ENCODE measurements at places on chromosomes 2 and 18.
A peak's percentile ranks its signal among the peaks of the same experiment; 100 is the strongest.

DNA sequence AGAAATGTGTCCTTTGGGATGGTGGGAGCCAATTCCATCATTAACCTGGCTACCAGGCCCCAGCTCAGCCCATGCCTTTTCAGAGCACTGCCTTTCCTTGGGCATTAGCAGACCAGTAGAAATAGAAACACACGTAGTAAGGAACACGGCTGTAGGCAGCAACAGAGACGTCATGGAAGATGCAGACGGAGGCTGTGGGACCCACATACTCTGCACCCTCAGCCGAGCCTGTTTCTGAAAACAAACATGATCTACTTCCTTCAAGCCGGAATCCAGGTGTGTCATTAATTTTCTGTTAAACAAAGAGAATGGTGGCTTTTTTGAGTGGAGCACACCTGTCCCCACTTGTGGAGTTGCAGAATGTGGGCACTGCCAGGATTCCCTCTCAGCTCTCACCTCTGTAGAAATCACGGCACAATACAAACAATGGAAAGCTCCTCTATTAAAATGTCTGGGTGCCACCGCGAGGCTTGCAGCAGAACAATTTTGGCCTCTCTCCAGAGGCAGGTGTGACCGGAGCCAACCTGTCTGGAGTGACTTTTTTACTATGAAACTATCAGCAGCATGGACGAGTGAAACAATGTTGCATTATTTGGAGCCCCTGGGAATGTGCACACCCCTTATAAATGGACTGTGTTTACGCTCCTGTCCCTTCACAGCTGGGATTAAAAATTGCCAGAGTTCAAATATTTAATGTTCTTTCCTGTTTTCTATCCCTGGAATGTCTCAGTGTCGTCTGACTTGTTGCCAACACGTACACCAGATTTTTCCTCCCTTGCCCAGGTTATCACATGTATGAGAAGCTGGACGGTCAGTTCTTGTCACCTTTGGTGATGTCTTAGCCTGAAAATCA lies 31.7 kb downstream of the SPP2 start:
- DNase-seq, result no peak

DNA sequence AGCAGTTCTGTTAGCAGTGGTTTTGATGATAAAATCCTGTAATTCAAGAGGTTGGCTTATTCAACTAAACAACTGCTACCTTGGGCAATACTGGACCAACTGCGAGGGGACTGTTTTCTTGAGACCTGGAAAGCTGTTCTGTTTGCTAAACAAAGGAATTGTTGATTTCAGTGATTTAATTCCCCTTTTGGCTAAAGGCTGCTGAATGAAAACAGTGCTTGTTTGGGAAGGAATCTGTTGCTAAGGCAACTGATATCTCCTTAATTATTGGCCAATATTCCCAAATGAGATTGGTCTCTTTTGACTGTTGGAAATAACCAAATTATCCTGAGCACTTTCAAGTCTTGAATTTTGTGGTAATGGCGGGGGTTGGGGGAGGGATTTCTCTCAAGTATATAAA lies 136.8 kb downstream of the CAMKMT start:
- no peak for DNase-seq

GRCh38 chr2:134278553-134278952 lies 24.7 kb downstream of the MGAT5 start:
- DNase-seq, result no peak

GRCh38 chr2:141455211-141455826 lies 675.5 kb downstream of the LRP1B start:
- DNase-seq, result peak; percentile 19

DNA sequence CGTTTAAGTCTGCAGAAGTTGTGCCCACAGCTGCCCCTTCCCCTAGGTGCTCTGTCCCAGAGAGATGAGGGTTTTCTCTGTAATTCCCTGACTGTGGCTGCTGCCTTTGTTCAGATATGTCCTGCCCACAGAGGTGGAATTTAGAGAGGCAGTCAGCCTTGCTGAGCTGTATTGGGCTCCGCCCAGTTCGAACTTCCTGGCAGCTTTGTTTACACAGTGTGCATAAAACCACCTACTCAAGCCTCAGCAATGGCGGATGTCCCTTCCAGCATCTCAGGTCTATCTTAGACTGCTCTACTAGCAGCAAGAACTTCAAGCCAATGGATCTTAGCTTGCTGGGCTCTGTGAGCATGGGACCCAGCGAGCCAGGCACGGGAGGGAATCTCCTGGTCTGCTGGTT lies 48.1 kb downstream of the LHCGR start:
- no peak for DNase-seq

DNA sequence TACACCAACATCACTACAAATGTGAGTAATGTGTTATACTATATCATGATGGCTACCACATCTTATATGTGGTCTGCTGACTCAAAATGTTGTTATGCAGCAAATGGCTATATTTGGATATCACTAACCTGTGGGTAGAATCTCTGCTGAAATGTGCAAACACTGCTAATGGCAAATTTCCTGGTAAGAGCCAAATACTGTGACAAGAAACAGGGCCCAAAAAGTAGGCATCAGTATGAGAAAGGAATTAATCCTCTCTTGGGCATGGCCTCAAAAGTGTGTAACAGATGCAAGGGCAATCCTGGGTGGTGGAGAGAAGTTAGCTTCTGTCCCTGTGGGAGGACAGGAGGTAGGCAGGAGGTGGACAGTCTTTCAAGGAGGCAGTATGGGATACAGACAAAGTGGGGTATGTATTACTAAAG lies 13.3 kb downstream of the ATF2 start:
- DNase-seq, result no peak

- no peak for DNase-seq
Observed at GRCh38 chr2:140502951-140503630, 1627.7 kb downstream of the LRP1B start.

DNA sequence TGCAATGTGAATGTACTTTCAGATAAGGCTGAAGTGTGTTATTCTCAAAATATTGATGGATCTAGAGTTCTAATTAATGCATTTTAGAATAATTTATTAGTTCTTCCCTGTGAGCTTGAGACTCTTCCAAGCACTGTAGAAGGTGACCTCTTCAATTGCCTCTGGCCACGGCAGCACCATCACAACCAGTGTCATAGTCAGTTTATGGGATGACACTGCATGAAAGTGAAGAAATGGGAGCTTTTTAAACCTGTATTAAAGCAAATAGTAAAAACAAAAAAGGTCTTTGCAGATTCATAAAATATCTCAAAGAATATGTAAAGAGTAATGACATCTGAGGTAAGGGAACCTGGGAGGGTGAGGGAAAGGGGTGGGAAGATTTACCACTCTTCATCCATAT lies 52.0 kb downstream of the OXER1 start:
- DNase-seq, result no peak

- DNase-seq, result no peak
Observed at GRCh38 chr2:104290566-104290891, 563.4 kb upstream of the POU3F3 start.

- DNase-seq, result no peak
Observed at GRCh38 chr2:63440612-63441011, 147.7 kb downstream of the WDPCP start.

GRCh38 chr18:13412017-13412416 lies 193.5 kb downstream of the LDLRAD4 start:
- no peak for DNase-seq

- no peak for DNase-seq
Observed at GRCh38 chr2:231928901-231929725, 2.9 kb upstream of the NPPC start.

DNA sequence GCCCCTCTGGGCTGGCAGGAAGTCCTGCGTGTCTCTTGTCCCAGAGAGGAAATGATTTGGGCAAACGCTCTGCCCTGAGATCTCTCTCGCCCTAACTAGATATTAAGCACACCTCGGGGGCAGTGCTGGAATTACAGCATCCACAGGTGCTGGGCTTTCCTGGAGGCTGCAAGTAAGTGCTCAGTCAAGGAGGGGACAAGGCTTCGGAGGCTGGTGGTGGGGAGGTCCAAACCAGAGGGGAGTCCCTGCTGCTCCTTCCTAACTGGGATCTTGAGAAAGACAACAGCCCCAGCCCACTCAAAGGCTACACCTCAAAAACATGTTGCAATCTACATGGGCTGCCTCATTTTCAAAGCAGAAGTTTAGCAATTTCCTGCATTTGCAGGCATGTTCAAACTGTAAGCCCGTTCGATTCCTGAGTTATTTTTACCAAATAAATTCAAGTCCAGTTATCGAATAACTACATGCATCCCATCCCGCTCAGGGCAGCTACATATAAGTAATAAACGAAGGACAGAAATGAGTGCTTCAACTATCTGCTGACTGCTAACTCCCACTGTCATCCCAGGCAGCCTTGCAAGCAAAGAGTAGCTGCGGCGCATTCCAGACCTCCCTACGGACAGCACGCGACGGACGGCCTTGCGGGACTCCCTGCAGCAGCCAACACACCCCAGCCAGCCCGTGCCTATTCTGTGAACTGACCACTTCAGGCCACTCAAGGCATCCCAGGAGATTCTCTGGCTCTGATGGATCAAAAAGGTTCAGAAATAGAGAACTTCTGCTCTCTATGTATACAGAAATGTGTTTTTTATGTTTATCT lies 27.5 kb downstream of the ZNF516 start:
- no peak for DNase-seq

GRCh38 chr2:224520064-224520463 lies 65.1 kb downstream of the CUL3 start:
- DNase-seq, result no peak

GRCh38 chr2:166332106-166332505 lies 43.6 kb downstream of the SCN9A start:
- no peak for DNase-seq

GRCh38 chr2:88545118-88545517 lies 82.1 kb downstream of the EIF2AK3 start:
- DNase-seq, result peak; percentile 68

DNA sequence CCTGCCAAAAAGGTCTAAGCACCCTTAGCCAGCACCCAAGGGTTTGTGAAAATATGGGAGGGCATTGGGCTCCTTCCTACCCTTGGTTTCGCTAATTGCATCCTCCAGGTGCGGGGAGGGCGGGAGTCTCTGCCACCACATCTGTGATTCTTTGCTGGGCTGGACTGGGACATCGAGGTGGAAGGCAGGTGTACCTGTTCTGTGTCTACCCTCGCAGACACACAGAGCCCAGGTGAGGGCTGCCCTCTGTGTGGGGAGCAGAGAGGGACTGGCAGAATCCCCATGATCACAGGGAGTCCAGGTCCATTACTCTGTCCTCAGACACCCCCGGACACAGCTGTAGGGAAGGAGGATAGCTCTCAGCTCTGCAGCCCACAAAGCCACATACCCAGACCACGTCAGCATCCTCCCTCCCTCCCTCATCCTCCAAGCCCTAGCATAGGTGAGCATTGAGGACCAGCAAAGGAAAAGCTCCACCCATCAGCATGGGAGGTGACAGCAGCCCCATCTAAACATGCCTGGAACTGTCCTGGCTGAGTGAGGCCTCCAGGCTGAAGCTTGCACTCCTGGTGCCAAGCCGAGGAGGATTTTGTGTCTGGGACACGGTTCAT lies 49.8 kb downstream of the PLB1 start:
- no peak for DNase-seq

GRCh38 chr2:33492399-33493134 lies 16.1 kb downstream of the RASGRP3 start:
- no peak for DNase-seq

DNA sequence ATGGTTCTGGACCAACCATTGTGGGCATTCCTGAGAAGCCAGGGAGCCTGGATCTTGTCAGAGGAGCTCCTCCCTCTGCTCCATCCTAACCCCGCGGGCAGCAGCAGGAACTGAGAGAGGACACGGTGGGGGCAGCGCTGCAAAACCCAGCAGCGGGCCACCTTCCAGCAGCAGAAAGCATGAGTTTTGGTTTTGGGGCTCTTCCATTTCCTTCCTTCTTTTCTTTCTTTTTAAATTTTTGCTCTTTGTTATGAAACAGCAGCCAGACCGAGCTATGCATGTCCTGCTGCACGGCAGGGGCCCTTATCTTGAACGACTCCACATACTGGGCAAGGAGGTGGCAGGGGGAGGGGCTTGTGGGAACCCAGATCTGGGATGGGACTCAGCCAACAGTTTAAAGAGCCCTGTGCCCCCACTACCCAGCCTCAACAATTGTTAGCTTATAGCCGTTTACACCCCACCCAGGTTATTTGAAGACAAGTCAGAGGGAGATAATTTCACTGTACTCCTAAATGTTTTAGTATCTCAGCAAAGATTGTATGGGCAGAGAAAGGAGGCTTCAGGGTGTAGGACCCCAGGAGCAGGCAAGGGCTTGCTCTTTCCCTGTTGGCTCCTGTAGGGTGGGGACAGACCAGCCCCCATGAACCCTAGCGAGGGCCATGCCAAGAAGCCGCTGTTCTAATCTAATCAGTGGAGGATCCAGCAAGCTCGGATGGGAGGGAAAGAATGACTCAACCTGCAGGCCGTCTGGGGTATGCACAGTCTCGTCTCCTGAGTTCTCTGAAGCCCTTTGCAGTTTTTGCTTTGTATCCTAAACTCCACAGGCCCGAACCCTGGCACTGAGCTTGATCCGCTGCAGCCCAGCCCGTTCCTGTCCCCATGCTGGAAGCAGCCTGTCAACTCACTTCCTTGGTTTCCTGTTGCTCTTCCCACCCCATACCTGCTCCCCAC lies 75.3 kb downstream of the LRRFIP1 start:
- DNase-seq, result peak; percentile 68

DNA sequence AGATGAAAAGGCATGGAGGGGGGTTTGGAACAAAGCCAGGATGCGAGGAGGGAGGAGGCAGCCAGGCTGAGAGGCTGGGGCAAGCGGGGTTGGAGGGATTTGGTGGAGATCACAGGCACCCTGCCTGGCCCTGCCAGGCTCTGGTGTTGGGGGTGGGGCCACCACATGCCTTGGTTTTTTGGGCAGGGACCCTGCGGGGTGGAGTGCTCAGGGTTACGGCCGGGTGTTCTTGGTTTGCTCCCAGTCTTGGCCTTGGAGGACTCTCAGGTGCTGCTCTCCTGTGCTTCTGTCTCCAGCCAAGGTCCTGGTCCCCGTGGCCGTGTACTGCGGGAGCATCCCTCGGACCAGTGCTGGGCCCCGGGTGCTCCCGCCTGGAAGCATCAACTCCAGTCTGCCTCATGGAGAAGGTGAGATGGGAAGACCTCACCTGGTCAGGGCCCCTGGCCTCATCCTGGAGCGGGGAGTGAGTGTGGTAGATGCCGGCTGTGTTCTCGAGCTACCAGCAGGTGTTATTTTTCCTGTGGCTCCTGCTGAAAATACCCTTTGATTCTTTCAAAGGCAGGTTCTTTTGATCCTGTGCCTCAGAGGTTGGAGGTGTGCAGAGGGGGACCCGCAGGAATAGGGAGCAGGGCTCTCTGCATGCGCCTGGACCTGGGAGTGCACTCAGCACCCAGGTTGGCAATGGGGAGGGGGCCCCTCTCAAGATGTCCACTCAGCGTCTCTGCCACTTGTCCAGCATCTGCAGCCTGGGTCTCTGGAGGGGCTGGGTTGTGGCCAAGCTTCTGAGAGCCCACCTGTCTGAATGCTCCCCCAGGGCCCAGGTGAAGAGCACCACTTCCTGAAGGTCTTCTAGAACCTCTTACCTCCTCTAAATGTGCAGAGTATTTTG lies 17.0 kb downstream of the TOGARAM2 start:
- DNase-seq, result no peak

DNA sequence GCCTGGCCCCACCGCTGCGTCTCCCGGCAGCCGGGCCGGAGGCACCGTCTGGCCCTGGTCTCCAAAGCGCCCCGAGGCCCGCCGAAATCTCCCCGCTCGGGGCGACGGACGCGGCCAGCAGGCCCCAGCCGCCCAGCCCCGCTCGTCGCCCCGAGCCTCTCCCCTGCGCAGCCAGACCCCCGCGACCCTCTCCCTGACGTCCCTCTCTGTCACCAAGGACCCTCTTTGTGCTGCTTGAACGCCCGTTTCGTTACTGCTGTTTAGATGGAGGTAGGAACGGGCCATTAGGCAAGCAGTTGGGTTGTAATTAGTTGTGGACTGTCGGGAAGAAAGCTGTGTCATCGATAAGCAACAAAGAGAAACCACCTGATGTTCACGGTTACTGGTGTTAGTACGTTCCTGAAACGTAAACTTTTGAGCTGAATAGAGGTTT lies 686 bp downstream of the UBXN4 start:
- peak; percentile 51 for DNase-seq

GRCh38 chr18:8439055-8439454 lies 170.2 kb upstream of the RAB12 start:
- DNase-seq, result no peak
